ENCODE measurements at places on chromosomes 11 and 22.

DNA sequence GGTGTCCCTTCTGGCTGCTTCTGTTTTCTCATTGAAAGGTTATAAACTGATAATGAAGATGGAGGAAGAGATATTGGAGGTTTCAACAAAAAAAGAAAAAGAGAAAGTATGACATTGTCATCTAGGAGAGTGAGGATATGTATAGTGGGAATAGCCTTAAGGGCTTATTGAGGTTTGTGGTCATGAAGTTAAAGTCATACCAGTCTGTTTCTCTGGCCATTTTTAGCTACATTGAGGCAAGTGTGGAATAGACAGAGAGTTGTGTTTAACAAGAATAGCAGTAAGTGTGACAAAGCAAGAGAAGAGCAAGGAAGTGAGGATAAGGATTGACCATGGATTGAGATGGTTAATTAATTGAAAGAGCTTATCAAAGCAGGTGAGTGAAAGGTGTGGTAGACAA lies 110.4 kb downstream of the ELP4 start:
- DNase-seq = no peak

DNA sequence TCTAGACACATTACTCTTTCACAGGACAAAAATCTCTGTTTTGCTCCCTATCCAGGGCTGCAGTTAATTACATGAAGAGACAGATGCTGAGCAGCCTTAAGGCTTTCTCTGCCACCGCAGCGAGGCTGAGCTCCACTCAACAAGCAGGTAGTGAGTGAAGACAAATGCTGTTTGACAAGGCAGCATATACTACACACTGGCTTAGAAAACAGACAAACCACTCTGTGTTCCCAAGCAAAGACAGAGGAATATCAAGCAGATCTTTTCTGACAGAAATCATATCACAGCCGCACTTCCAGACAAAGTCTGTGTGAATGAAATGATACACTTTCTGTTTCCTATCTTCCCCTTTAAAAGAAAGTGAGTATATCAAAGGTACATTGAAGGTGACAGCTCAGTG lies 368.1 kb downstream of the DCDC1 start:
- DNase-seq = no peak

GRCh38 chr11:65884716-65885092 lies 3.6 kb downstream of the FIBP start:
- peak; percentile 43 for DNase-seq

- no peak for DNase-seq
These were observed 6.9 kb upstream of the SYT8 start for GRCh38 chr11:1827931-1828330.

GRCh38 chr11:2933375-2934020 lies 4.3 kb upstream of the PHLDA2 start:
- no peak for DNase-seq

- DNase-seq = no peak
These were observed 122.2 kb upstream of the CADM1 start for GRCh38 chr11:115626414-115626813.

DNA sequence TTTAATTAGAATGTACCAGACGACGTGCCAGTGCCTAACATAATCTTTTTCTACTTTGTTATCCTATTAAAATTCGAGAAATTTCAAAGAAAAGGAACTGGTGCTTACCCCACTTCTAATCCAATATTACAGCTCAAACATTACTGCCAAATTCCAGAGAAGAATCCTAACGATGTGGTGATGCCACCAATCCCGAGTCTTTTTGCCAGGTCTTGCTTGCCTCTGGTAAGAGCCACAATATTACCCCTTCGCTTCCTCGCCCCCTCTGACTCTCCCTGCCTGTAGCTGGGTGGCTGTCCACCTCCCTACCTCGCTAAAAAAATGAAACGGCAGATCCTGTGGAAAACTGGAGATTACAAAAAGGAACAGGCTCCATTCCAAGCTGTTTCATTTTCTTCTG lies 49.4 kb upstream of the TBCEL start:
- DNase-seq = no peak

DNA sequence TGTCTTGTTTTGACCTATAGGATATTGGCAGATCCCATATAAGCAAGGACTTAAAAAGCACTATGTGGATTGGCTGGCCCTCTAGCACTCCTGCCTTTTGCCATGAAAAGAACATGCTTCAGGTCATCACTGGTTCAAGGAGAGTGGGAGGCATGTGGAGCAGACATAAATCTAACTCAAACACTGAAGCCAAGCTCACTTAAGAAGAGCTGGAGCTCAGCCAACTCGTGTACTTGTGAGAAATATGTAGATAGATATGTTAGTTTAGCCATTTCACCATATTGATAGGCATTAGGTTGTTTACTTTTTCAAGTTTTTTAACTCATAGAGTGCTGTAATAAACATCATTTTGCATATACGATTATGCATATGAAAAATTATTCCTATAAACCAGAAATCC lies 19.9 kb upstream of the BBOX1 start:
- DNase-seq = no peak

Measured in SHP77 treated with DMSO at 0.1 percent for 48 hours (cell line).